ENCODE measurements at places on chromosomes 13 and 19.

- H3K27ac ChIP-seq = no peak overlapping the region
- DNase-seq = no peak
- peaks cover 9% of the 10 kb centered on the region for H3K36me3 ChIP-seq
- no peaks in the 10 kb centered on the region for H3K4me1 ChIP-seq
Measured at GRCh38 chr13:60572003-60572798, 175.2 kb downstream of the TDRD3 start.

DNA sequence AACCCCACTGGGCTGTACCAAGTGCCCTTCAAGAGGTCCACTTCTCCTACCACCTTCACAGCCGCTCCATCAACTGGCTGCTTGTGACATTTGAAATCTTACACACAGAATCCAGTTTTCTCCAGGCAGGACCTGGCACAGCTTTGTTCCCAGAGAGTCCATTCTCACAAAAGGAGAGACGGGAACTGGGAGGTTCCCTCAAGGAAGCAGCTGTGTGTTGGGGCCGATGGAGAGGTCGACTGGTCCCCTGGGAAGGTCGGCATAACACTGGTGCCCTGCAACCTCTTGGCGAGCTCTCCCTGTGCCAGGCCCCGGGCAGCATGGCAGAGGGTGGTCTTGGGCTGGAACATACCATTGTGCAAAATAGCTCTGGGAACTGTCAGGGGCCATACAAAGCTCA lies 21.5 kb downstream of the ELL start:
- no peak for DNase-seq
- H3K4me3 ChIP-seq = no peak overlapping the region

DNA sequence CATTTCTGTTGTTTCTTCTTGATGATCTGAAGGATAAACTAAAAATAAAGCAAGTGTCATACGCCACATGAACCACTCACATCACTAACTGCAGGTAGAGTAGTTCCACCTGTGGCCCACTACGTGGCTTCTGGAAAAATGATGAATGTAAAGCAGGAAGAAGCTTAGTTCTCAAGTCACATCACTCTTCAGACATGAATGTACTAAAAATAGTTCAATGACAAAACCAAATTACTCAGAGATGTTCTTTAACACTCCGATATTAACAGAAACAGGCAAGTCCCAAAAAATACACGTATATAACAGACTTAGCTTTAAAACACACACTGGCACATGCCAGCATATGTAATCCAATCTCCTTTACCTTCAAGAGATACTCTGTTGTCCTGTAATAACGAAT lies 21.6 kb downstream of the RAB20 start:
- H3K27ac ChIP-seq = no peak overlapping the region
- H3K4me3 ChIP-seq = no peak overlapping the region
- no peaks in the 10 kb centered on the region for H3K27me3 ChIP-seq
- no peak for DNase-seq
- peaks cover 28% of the 10 kb centered on the region for H3K4me1 ChIP-seq

GRCh38 chr13:98571955-98572662 lies 4.8 kb downstream of the STK24 start:
- H3K27ac ChIP-seq = peak overlapping the region; percentile 57
- no peaks in the 10 kb centered on the region for H3K27me3 ChIP-seq
- H3K36me3 ChIP-seq = no peaks in the 10 kb centered on the region
- H3K4me1 ChIP-seq = peaks cover 60% of the 10 kb centered on the region

- H3K36me3 ChIP-seq = no peaks in the 10 kb centered on the region
- H3K4me1 ChIP-seq = no peaks in the 10 kb centered on the region
- no peak overlapping the region for H3K4me3 ChIP-seq
- H3K27me3 ChIP-seq = no peaks in the 10 kb centered on the region
- no peak overlapping the region for H3K27ac ChIP-seq
Measured at GRCh38 chr19:11881151-11881800, 6.3 kb upstream of the ZNF69 start.

GRCh38 chr19:44800461-44800860 lies 8.4 kb upstream of the BCAM start:
- no peaks in the 10 kb centered on the region for H3K36me3 ChIP-seq
- no peak overlapping the region for H3K4me3 ChIP-seq
- no peaks in the 10 kb centered on the region for H3K27me3 ChIP-seq
- H3K4me1 ChIP-seq = no peaks in the 10 kb centered on the region

Data from sigmoid colon (tissue), 7 donors.